Right ventricle myocardium superior (tissue), 1 donor: ENCODE measurements at places on chromosomes 7 and 10. TPM values are rescaled to one million over a fixed set of nuclear protein-coding genes. Genes with fewer than 3 reads are reported as not detected.

Gene ZNF853
- total RNA-seq, result 10.7 TPM

Gene AQP1
- total RNA-seq, result 236 TPM

Gene GRM3
- not detected for total RNA-seq

Gene FKBP6
- total RNA-seq, result not detected

Gene ZPBP
- total RNA-seq, result not detected

Gene AKR1C8
- not detected for total RNA-seq

Gene MKX
- total RNA-seq, result not detected

Gene ASB4
- 7.8 TPM for total RNA-seq

Gene CLRN3
- total RNA-seq, result not detected

Gene SOSTDC1
- total RNA-seq, result 0.67 TPM

Gene WDR86
- 0.48 TPM for total RNA-seq

Gene DOCK1
- total RNA-seq, result 14.3 TPM

Gene AGR3
- total RNA-seq, result not detected

Gene WNT2
- not detected for total RNA-seq

Gene MBL2
- not detected for total RNA-seq

Gene NUTM2D
- 4.0 TPM for total RNA-seq

Gene CALD1
- 86.1 TPM for total RNA-seq

Gene MPLKIP
- 13.6 TPM for total RNA-seq

Gene IFIT1
- total RNA-seq, result 28.1 TPM

Gene CDK14
- 24.2 TPM for total RNA-seq

Gene RELN
- total RNA-seq, result 0.56 TPM

Gene OR2A1
- total RNA-seq, result not detected

Gene PYROXD2
- 8.4 TPM for total RNA-seq
